ENCODE measurements at places on chromosomes 3 and 15.

DNA sequence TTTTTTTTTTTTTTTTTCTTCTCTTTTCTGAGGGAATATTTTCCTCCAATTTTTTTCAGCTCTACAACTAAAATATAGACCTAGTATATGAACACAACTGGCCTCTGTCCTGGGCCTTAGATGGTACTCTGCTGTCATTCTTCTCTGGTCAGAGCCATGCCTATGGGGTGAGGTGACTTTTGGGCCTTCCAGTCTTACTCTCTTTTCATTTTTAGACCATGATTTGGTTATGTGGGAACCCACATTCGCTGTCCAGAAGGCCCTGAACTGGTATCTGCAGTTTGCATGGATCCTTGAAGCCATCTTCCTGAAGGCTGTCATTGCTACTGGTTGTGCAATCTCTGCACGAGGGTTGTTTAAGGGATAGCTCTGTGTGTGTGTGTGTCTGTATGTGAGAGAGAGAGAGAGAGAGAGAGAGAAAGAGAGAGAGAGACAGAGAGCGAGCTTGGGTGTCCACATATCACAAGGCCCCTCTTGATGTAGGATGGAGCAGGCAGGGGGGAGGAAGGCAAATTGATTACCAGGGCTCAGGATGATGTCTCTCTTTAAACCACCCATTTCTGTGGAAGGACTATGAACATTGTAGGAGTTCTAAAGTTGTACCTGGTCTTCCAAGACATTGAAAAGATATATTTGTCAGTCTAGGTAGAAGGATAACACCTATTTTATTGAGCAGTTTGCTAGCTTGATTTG lies 6.9 kb downstream of the TGFBR2 start:
- no peak for DNase-seq

DNA sequence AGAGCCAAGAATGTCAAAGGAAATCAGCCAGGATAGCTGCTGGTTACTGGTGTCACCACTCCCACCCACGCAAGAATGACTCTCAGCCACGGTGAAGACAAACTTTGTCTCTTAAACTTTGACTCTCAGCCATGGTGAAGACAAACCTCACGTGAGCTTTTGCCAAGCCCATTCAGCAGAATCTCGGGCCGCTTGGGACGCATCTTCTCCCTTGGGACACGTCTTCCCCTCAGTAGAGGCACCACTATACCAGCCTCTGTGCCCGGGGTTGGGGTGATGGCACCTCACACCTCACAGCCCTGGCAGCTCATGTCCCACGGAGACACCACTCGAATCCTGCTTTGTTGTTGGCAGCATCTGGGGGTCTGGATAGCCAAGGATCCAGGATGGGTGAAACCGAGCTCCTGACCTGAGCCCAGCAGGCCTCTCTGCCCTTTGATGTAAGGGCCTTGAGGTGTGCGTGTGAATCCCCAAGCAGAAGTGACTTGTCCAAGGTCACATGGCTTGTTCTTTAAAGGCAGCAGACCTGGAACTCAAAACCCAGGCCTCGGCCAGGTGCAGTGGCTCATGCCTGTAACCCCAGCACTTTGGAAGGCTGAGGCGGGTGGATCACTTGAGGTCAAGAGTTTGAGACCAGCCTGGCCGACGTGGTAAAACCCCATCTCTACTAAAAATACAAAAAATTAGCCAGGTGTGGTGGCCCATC lies 21.8 kb downstream of the RBPMS2 start:
- no peak for DNase-seq

- DNase-seq: no peak
These were observed 14.0 kb downstream of the PLA2G4D start for GRCh38 chr15:42080186-42080918.

DNA sequence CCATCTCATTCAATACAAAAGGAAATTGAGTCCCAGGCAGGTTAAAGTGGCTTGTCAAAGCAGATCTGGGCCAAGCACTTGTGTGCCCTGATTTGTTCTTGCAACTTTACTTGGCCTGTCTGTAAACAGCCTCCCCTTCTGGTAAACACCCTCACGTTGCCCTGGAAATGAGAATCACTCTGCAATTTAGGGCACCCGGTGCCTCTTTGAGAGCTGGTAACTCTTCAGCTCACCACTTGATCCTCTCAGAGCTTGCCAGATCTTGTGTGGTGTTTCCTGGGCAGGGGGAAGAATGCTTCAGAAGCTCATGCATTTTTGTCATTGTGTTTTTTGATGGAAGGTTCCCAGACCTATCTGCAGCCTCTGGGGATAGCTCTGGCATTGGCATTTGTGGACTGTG lies 11.3 kb downstream of the MED12L start:
- DNase-seq: no peak

- no peak for DNase-seq
These were observed 210.3 kb downstream of the RAP2B start for GRCh38 chr3:153372326-153372725.

DNA sequence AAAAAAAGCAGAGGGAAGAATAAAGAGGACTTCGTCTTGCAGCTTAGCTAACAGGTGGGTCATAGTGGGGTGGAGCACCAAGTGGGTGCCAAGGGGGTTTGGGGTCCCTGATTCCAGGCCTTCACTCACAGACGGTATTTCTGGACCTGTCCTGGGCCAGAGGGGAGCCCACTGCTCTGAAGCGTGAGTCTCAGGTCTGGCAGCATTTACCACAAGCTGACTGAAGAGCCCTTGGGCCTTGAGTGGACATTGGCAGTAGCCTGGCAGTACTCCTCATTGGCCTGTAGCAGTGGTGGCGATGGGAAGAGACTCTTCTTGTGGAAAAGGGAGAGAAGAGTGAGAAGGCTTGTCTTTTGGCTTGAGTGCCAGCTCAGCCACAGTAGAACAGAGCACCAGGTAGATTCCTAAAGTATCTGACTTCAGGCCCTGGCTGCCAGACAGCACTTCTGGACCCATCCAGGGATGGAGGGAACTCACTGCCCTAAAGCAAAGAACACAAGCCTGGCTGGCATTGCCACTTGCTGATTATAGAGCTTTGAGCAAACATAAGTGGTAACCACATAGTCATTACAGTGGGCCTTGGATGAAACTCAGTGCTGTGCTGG lies 72.9 kb downstream of the GLDN start:
- no peak for DNase-seq

DNA sequence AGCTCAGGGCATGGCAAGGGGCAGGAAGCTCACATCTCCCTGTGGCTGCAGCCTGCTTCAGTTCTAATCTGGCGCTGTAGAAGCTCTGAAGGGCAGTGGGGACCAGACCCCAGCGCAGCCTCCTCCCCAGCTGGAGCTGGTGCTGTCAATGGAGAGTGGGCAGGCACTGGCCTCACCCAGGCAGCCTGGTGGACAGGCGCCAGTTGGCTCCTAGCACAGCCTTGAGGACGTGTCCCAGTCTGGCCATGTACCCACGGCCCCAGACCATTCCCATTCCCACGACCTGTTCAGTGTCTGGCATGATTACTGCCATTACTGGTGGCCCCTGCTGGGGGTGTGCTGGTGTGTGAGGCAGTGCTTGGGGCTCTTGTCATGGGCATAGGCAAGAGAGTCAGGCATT lies 16.3 kb downstream of the TYRO3 start:
- DNase-seq: no peak

DNA sequence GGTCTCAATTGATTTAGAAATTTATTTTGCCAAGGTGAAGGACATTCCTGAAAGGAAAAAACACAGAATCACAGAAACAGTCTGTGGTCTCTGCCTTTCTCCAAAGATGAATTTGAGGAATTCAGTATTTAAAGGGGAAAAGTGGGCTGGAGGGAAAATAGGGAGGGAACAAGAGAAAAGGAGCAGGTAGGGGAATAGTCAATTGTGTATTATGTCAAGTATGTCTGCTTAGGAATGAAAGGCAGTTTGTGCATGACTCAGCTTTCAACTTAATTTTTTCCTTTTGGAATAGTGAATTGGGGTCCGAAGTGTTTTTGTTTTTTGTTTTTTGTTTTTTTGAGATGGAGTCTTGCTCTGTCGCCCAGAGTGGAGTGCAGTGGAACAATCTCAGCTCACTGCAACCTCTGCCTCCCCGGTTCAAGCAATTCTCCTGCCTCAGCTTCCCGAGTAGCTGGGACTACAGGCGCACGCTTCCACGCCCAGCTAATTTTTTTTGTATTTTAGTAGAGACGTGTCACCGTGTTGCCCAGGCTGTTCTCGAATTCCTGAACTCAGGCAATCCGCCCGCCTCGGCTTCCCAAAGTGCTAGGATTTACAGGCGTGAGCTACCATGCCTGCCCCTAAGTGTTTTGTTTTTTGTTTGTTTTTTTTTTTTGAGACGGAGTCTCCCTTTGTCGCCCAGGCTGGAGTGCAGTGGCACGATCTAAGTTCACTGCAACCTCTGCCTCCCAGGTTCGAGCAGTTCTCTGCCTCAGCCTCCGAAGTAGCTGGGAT lies 74.1 kb upstream of the MAP4 start:
- DNase-seq: no peak

DNA sequence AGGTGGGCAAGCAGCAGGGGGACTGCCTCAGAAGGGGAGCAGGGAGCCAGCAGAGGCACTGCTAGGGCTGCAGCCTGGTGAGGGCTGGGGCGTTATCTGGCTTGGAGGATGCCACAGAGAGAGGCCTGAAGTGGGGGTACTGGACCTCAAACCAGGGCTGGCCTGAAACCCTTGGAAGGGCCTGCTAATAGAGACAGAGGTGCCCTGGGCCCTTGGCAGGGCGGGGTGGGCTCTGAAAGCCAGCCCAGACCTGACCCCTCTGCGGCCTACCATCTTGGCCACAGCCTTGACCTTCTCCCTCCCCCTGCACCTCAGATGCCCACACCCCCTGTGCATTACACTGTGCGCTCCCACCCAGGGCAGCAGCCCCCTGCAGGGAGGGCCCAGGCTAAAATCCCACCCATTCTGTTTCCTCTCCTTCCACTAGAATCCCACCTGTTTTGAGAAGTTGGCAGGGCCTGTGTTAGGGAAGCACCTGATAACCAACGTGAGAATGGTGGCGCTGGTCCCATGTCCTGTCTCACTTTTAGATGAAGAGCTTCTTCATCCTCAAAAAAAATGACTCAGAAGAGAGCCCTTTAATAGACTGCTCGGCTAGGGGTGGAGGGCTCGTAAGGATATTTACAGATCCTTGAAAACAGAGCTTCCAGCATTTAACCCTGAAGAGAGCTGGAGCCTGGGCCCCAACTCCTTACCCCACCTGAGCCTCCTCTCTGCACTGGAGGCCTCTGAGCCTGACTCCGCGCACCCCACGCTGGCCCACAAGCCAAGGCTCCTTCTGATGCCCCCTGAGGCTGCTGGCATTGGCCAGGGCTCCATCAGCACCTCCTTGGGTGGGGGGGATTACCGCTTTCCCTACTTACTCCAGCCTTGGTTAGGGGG lies 29.8 kb downstream of the LOXL1 start:
- DNase-seq: no peak

GRCh38 chr3:3065876-3066275 lies 44.3 kb downstream of the IL5RA start:
- DNase-seq: no peak

DNA sequence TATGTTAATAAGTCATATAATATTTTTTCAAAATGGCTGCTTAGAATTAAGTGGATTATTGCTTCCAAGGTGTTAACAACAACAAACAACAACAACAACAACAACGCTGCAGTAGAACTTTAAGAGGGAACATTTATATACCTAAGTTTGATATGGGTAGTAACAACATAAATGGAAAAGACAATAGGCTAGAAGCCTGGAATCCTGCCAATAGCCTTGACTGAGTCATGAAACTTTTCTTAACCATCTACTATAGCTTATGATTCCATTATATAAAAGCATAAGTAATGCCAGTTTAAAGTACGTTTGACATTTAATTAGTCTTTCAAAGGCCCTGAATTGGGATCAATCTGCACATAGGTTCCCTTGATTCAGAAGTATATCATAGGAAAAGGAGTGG lies 31.2 kb downstream of the SATB1 start:
- DNase-seq: no peak

- no peak for DNase-seq
These were observed 242.5 kb downstream of the ZBTB20 start for GRCh38 chr3:114904633-114905032.

GRCh38 chr15:71757741-71758530 lies 52.4 kb upstream of the NR2E3 start:
- no peak for DNase-seq

- DNase-seq: no peak
These were observed 55.7 kb upstream of the PLXND1 start for GRCh38 chr3:129662191-129662608.

DNA sequence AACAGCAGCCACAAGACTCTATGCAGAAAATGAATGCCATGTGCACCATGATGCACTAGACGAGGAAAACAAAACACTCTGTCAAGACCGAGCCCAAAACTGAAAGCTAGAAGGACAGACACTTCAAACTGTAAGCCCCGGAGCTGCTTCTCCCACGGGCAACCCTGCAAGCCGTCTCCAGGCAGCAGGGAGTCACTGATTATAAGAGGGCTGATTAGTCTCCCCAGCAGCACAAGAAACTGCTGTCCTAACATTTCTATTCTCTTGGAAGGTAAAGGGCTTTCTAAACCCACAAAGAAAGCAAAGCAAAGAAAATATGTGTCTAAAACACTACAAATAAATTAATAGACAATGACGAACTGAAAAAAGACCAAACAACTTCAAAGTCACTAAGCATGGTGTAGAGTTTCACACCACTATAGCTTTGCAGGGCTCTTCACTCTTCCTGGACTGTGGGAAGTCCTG lies 15.5 kb downstream of the TBC1D2B start:
- peak; percentile 44 for DNase-seq

GRCh38 chr15:98381446-98381845 lies 266.9 kb upstream of the IGF1R start:
- DNase-seq: no peak

GRCh38 chr3:149615731-149616221 lies 42.0 kb downstream of the WWTR1 start:
- no peak for DNase-seq

GRCh38 chr15:31352911-31353811 lies 26.5 kb downstream of the KLF13 start:
- no peak for DNase-seq

- no peak for DNase-seq
These were observed 46.8 kb downstream of the CHL1 start for GRCh38 chr3:243356-243725.

GRCh38 chr3:71581457-71582035 lies 2.0 kb downstream of the FOXP1 start:
- peak; percentile 13 for DNase-seq

- no peak for DNase-seq
These were observed 288.0 kb upstream of the BCHE start for GRCh38 chr3:166125179-166125578.

- no peak for DNase-seq
These were observed 25.3 kb downstream of the IL16 start for GRCh38 chr15:81222007-81222406.

DNA sequence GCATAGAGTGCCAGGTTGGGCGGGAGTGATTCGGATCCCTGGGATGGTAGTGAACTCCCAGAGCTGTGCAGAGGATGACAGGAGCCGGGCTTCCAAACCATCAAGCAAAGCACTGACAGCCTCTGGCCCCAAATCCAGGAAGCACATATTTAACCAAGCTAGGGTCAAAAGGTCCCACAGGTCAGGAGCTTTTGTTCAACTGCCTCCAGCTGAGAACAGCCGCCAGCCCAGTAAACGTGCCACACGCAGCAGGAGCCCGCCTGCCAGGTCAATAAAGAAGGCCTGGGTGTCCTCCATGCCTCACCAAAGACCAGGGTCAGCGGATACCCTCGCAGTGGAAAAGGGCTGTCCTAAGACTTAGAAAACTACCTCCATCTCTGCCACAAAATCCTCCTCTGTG lies 184.7 kb upstream of the LINGO1 start:
- no peak for DNase-seq
